ENCODE measurements at places on chromosomes 4 and X.

GRCh38 chr4:26271703-26272102 is 49.1 kb upstream of the RBPJ start:
- DNase-seq: no peak

GRCh38 chrX:32448945-32449344 is 762.4 kb downstream of the DMD start:
- no peak for DNase-seq

DNA sequence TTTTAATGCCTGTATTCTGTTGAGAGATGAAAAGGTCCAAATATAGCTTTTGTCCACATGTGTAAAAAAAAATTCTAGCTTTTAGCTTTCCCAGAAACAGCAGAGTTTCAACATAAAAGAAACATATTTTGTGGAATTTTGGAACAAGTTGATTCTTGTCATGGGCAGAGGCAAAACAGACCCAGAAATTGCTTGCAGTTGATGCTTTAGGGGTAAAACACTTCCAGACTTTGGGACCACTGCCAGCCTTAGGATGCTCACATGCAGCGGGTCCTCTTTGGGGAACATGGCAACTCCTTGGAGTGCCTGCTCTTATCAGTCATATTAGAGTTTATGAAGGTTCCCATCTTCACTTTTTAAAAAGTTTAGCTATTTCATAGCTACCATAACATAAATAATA is 30.4 kb downstream of the DCLK2 start:
- DNase-seq: no peak

DNA sequence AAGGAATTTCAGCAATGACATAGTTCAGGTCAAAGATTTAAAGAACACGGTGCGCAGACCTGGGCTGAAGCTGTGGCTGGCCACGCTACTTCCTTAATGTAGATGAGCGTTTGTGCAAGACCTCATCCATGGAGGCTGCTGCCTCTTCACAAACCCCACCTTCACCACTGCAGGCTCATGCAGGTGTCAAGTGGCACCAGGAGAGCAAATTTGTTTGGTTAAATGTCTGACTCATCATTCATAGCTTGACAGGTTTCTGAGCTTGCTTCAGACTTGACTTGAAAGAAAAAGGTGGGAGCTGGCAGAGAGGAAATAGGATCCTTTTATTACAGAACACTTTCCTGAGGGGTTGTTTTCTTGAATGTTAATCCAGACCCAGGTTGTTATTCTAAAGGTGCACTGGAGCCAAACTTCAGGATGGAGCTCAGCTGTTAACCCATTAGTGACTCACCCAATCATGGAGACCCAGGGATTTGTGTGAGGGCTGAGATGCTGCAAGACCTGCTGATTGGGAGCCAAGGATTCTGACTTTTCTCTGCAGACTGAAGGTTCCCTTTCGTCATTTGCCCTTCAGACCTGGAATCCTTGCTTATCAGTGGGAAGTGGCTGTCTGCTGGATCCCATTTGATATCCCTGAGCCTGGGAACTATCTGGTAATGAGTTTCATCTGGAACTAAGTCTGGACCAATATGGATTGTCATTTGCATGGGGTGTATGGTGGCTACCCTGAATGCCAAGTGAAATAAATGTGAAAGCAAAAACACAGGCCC is 315.3 kb downstream of the PTTG2 start:
- DNase-seq: no peak

GRCh38 chrX:145405012-145405411 is 157.7 kb downstream of the SPANXN1 start:
- no peak for DNase-seq

- DNase-seq: peak; percentile 8
Observed at GRCh38 chr4:55545151-55545550, 1.6 kb downstream of the CLOCK start.

GRCh38 chr4:16931339-16932305 is 33.2 kb upstream of the LDB2 start:
- DNase-seq: peak; percentile 28

- no peak for DNase-seq
Observed at GRCh38 chr4:156158747-156159146, 205.1 kb upstream of the CTSO start.

DNA sequence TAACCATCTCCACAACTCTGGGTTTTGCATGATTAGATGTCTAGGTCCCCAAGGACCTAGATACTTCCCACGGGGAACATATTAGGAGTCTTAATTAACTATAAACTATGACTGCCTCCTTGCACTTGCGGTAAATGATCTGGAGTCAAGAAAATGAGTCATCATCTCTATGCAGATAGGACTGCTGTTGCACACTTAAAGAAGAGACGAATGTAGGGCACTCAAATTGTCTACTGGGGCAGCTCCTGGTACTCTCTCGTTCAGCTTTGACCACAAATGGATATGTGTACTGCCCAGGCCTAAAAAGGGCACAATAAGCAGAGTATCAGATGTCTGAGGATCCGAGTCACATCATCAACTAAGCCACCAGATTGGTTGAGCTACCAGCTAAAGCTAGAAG is 1783.4 kb upstream of the AGA start:
- DNase-seq: peak; percentile 7

DNA sequence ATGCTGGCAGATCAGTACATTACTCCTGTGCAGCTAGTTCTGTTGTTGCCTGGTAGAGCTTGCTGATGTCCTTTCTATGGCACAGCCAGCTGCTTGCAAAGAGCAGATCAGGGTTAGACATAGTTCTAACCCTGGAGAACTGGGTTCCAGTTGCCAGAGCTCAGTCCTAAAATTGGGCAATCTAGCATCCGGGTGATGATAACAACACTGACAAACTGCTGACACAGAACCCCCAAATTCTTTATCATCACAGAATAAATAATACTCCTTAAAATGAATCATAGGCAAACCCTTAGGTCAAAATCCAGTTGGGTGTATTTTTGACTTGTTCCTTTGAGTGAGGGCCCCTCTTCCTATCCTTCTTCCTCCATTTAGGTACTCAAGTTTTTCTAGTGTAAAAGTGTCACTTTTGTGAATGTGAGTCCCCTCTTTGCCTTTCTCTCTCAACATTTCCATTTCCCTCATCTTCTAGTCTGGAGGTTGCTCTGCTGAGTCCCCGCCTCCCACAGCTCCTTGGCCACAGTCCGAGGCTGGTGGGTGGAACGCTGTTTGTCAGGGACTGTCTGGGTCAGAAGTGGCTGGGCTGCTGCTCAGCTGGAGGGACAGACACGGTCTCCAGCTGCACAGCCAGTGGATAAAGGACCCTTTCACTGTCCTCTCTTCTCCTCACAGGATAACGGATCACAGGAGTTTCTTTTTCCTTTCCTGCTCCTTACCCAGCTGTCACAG is 93.6 kb upstream of the RASGEF1B start:
- peak; percentile 1 for DNase-seq

DNA sequence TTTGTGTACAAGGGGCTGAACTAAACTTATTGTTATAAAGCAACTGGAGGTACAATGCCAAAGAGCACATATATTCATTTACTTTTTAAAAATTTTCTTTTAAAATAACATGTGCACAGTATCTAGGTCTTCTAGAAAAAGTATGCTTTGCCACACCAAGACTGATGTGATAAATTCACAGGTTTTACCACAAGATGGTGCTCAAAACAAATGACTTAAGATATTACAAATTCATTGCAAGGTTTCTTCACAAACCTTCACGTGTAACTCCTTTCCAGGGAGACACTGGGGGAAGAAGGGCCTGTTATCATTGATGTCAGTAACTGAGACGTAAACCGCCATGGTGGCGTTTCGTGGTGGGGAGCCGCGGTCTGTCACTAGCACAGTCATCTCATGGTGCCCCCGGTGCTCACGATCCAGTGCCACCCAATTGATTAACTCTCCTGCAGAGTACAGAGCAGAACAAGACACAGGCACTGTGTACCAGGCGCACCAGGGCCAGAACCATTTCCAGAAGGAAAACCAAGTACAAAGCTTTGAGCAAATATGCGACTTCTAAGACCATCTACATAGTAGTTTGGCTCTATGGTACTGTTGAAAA is 162.2 kb downstream of the DCHS2 start:
- peak; percentile 32 for DNase-seq

- DNase-seq: peak; percentile 78
Observed at GRCh38 chr4:126954537-126955291, 678.0 kb upstream of the INTU start.

GRCh38 chr4:112854420-112854819 is 195.0 kb upstream of the ANK2 start:
- no peak for DNase-seq

GRCh38 chr4:138678985-138679746 is 336.4 kb upstream of the NOCT start:
- DNase-seq: no peak

GRCh38 chr4:26885912-26886274 is 25.3 kb downstream of the STIM2 start:
- DNase-seq: no peak

- peak; percentile 48 for DNase-seq
Observed at GRCh38 chr4:140609548-140610425, 41.0 kb upstream of the UCP1 start.

DNA sequence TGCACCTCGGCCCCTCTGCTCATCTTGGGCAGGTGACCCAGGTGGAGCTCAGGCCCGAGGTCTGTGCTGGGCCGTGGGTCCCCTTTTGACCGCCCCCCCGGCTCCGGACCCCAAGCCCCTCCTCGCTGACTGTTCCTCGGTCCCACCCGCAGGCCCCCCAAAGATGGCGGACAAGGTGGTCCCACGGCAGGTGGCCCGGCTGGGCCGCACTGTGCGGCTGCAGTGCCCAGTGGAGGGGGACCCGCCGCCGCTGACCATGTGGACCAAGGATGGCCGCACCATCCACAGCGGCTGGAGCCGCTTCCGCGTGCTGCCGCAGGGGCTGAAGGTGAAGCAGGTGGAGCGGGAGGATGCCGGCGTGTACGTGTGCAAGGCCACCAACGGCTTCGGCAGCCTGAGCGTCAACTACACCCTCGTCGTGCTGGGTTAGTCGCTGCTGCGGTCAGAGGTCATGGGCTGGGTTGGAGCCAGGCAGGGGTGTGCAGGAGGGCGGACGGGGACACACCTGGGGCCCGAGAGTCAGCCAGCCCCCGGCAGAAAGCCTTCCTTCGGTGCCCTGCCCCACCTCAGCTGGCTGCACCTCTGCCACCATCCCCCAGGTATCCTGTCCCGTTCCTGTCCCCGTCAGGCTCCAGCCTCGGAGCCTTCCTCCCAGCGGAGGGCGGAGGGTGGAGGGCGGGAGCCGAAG is 10.8 kb downstream of the FGFRL1 start:
- no peak for DNase-seq

DNA sequence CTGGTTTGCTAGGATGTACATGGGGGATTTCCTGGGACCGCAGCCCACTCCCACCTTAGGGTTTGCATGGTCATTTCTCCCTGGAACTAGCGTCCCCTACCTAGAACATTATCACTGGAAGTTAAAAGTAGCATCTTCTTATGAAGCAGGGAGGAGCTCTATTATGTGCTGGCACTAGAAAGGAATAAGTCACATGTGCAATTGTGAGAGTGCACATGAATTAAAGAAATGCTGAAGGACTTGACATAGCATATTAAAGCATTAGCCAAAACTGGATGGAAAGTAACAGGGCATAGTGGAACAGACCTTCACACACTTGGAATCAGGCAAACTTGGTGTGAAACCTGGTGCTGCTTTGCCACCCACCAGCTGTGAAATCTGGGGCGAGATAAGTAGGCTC is 2.7 kb downstream of the EXOC1L start:
- DNase-seq: no peak

GRCh38 chr4:175784986-175785525 is 27.0 kb downstream of the GPM6A start:
- no peak for DNase-seq

- DNase-seq: no peak
Observed at GRCh38 chrX:65702956-65703355, 35.5 kb downstream of the MSN start.

- DNase-seq: no peak
Observed at GRCh38 chrX:74492720-74493201, 71.5 kb downstream of the SLC16A2 start.

DNA sequence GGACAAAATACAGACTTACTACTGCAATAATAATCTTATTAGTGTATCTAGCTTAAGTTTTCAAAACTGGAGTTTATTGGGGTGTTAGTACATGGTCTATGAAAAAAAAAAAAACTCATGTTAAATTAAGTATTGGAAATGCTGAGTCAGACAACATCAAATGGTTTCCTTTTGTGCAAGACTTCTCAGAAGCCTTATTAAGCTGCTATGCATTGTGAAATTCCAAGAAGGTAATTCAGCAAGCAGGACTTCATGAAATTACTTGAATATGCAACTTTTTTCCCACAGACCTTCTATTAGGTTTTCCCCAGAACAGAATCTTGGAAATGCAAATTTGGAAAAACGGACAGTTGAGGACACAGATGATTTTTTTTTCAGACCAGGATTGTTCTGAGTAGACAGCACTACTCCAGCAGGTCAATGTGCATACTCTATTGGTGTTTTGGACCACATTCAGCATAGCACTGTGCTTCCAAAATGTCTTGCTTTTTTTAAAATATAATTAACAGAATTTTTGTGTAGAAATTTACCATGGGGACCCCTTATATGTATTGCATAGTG is 568.8 kb upstream of the TENM3 start:
- peak; percentile 88 for DNase-seq

DNA sequence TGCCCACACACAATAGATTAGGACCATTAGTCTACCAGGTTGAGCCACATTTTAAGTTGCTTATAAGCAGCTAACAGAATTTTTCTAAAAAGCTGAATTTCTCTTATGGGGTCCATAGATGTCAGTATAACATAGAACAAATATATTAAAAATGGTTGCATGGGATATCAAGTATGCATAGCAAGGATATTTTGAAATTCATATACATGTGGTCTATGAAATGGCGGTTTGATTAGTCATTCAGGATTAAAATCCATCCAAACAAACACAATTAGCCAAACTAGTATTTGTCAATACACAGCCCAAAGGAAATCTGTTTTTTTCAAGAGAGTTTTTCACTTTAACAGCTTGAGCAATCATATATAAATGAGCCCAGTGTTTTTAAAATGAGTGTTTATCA is 33.5 kb upstream of the AMOT start:
- DNase-seq: peak; percentile 24

DNA sequence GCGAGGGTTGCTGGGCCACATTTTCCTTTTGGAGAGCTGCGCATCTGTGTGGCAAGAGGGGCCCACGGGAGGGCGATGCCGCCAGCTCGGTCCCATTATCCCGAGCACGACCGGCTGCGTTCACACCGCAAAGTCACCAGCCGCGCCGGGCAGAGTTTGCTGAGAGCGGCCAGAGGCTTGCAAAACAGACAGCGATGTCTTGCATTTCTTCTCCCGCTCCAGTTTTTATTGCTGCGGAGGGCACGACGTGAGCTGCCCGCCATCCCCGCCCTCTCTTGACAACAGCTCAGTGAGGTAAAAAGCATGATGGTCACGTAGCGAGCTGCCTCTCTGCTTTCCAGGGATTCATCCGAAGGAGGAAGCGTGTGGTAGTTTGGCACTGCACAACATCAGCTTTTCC is 102.1 kb upstream of the TENM3 start:
- DNase-seq: no peak

DNA sequence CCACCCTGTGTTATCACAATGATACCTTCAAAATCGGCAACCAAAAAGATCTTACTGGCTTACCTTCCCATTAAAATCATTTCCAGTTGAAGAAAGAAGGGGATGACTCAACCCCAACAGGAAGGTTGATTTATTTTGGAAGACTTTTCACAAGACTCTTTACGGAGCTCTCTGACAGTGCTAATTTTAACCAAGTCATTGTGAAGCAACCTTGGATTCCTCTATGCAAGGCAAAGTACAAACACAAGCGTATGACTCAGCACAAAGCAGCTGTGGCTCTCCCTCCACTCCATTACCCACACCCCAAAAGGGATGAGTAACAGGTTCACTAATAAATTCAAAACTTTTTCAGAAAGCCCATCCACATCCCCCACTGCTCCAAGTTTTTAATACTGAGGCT is 213.8 kb upstream of the FGF13 start:
- DNase-seq: peak; percentile 81

All from fibroblast of skin of right biceps (primary cell).